ENCODE measurements at places on chromosomes 4 and X. TPM values are rescaled to one million over a fixed set of nuclear protein-coding genes. Genes with fewer than 3 reads are reported as not detected.

DNA sequence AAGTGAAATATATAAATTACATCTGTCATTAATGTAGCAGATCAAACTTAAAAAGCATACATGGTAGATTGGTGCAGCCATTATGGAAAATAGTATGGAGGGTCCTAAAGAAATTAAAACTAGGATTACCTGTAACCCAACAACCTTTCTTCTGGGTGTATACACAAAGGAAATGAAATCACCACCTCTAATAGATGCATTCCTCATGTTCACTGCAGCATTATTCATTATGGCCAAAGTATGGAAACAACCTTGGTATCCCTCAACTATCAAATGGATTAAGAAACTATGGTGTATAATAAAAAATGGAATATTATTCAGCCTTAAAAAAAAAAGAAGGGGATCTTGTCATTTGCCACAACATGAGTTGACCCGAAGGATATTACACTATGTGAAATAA is 13.7 kb downstream of the WDFY3 start:
- DNase-seq, result no peak

- no peak for DNase-seq
These were observed 1.6 kb downstream of the LRBA start for GRCh38 chr4:151013491-151013890.

The PARM1 gene
- 1.3 TPM for polyA plus RNA-seq

- DNase-seq, result peak; percentile 76
These were observed 82.9 kb downstream of the CLCN4 start for GRCh38 chrX:10239611-10240064.

- no peak for DNase-seq
These were observed 728.7 kb upstream of the SLIT2 start for GRCh38 chr4:19522966-19523365.

The LRCH2 gene
- 0.35 TPM for polyA plus RNA-seq

DNA sequence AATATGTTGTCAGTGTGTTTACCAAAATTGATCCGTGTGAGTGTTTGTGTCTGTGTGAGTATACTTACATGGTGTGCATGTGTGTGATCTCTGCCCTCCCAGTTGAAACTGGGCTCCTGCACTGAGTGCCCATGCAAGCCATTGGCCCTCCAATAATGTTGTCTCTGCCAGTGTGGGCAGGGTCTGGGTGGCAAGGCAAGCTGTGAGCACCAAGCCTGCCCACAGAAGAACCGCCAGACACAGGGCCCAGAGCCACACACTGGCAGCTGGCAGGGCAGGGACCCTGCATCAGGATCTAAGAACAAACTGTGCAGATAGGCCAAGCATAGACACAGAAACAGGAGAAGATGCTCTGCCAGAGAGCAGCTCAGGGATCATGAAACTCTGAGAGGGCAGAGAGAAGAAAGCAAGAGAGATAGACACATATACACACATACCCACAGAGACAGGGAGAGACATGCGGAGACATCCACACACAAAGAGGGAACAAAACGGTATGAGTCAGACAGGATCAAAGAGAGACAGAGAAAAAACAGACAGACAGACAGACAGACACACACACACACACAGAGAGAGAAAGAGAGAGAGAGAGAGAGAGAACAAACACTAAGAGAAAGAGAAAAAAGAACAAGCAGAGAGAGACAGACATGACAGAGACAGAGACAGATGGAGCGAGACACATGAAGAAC is 555.0 kb downstream of the MID1IP1 start:
- DNase-seq, result no peak

The POF1B gene
- polyA plus RNA-seq, result 0.04 TPM

The SHROOM2 gene
- polyA plus RNA-seq, result 0.05 TPM

DNA sequence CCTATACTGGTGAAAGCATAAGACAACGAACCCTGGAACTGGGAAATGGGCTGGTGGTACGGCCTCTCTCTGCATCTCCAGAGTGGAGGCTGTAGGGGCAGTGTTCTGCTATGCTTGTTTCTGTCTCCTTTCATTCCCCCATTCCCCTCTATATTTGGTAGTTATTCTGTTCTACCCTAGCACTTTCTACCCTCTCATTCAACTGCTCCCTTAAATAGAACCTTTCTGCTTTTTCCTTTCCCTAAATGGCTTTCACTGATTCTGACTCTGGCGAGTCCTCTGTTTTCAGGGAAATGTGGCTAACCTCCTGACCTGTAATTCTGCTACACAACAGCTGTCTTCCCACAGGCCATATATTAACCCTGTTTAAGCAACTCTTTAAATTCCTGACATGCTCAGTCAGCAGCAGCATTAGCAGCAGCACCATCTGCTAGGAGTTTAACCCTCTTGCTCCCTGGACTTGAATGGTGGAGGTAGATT is 94.2 kb downstream of the CXCL13 start:
- DNase-seq, result no peak

The CXCL11 gene
- 0.15 TPM for polyA plus RNA-seq

The CWH43 gene
- not detected for polyA plus RNA-seq

DNA sequence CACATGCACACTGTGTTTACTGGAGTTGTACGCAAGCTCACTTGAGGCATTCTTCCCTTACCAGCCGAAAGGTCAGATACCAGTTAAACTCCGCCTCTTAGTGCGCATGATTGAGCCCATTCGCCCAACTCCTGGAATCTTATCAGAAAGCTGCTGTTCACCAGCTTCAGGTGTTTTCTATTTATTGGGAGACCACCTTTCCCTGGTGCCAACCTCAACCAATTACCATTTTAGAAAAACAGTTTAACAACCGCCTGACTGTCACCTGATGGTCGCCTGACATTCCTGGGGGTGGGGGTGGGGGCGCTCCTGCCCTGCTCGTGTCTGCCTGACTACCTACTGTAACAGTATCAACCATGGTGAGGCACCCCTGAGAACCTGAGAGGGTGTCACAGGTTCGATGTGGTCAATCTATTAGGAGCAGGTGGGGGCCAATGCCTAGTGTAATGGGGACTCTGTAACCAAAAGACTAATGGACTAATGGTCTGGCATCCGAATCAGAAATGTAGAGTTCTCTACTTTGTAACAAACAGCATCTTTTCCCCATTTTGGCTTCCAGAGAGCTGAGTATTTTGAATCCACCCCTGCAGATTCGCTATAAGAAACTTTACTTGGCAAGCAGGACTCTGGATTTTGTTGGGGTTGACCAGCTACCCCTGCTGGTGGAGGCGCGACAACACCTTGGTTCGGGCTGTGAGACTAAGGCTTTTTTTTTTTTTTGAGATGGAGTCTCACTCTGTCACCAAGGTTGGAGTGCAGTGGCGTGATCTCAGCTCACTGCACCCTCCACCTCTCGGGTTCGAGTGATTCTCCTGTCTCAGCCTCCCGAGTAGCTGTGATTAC is 58.2 kb upstream of the ZNF157 start:
- DNase-seq, result no peak

- no peak for DNase-seq
These were observed 88.0 kb downstream of the FNIP2 start for GRCh38 chr4:158856852-158857251.

GRCh38 chrX:140765043-140765784 is 55.7 kb downstream of the LINC00632 start:
- no peak for DNase-seq

DNA sequence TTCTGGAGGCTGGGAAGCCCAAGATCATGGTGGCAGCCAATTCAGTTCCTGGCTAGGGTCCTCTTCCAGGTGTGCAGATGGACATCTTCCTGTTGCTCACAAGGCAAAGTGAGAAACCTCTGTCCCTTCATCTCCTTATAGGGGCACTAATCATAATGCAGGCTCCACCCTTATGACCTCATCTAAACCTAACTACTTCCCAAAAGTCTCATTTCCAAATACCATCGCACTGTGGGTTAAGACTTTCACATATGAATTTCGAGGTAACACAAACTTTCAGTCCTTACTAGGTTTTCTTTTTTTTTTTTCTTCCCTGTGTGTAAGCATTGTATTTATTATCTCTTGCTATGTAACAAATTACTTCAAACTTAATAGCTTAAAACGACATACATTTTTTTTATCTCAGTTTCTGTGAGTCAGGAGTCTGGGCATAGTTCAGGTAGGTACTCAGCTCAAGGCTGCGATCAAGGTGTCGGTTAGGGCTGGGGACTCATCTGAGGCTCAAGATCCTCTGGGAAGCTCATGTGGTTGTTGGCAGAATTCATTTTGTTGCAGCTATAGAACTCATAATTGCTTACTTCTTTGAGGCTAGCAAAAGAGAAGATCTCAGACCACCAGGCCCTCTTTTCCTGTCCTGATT is 204.7 kb upstream of the STK26 start:
- no peak for DNase-seq

GRCh38 chr4:70749313-70749712 is 27.5 kb downstream of the RUFY3 start:
- DNase-seq, result no peak

DNA sequence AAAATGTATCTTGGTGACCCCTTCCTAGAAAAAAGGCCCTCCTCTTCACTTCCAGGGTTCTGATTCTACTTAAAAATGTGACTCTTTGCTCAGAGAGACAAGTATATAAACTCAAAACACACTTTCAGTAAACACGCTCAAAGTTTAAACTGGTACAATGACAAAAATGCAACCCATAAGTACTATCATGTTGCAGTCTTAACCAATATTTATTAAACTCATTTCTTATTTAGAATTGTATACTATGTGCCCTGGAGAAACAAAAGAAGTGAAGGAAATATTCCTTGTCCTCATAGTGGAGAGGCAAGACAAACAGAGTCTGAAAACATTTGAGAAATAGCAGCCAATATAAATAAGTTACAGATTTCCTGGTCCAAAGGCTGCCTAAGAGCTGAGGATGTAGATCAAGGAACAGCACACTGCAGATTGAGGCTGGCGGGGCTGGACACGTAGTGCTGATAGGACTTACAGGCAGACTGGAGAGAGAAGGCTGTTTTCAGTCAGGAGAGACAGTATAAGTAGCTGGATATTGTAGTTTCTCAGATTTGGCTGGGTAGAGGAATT is 39.1 kb upstream of the ANXA3 start:
- no peak for DNase-seq

DNA sequence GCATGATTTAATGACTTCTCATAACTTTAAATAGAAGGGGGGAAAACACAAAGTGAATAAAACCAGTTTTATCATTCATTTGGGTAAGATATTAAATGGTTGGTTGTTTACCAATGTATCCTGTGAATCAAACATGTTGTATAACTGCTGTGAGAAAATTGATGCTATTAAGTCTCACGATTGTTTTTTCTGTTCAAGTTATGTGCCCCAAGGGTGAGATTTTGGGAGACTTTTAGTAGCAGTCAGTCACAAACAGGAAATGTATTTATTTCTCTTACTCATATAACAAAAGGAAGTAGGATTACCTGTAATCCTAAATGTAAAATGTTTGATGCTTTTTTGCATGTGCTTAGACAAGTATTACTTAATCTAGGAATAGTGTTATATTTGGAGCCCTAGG is 39.2 kb downstream of the MTHFD2L start:
- no peak for DNase-seq

DNA sequence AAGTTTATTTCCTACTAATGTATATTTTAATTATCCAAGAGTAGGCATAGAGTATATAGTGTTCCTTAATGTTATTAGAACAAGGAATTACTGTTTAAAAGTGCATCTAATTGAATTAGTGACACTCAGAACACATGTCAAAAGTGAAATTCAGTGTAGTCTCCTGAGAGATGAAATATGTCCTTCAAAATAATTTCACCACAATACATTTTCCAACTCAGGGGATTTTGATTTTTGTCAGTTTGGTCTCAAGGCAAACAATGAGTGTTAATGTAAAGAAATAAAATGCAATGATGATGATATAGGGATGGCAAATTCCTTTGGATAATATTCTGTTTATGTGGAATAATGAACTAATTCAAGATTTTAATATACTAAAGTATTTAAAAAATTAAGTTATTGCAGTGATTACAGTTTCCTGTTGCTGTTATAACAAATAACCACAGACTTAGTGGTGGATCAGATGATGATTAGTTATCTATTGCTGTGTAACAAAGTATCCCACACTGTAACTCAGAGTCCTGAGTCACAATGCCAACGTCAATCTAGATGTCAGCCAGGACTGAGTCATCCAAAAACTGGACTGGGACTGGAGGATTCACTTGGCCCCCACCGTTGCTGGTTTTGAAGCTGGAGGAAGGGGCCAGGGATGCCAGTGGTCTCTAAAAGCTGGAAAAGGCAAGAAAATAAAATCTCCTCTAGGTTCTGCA is 148.0 kb upstream of the SLC7A11 start:
- no peak for DNase-seq

GRCh38 chrX:121259170-121259569 is 211.8 kb downstream of the GLUD2 start:
- no peak for DNase-seq

DNA sequence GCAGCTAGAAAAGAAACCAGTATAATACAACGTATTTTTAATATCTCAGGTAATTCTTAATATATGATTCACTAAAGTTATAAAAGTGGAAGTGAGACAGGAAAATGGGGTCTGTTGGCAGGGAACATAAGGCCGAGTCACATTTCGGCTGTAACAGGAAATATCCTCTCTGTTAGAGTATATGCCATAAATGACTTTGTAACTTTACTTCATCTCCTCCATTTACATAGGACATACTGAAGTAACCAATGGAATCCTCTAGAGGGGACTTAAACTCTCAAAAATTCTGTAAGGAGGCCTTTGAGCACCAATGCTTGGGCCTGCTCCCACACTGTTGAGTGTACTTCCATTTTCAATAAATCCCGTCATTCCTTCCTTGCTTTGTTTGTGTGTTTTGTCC is 71.3 kb downstream of the ANKRD17 start:
- no peak for DNase-seq

The TBC1D25 gene
- polyA plus RNA-seq, result 9.3 TPM

The NMU gene
- polyA plus RNA-seq, result not detected

The SLC25A14 gene
- polyA plus RNA-seq, result 7.5 TPM

The SOD3 gene
- 1.5 TPM for polyA plus RNA-seq

GRCh38 chr4:184756399-184756798 is 22.5 kb upstream of the CENPU start:
- DNase-seq, result no peak

DNA sequence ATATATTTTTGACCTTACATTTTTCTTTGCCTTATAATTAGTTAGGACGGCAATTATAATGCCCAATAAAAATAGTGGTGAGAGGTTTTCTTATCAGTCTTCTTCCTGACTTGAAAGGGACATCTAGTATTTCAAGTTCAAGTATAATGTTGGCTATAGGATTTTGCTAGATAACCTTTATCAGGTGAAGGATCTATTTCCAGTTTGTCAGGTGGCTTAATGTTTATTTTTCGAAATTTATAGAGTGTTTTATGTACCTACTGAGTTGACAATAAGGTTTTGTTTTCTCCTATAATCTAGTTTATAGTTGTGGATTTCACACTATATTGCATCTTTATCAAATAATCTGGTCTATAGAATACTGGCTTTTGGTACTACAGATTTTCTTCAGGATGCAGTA is 351.8 kb upstream of the FGF13 start:
- no peak for DNase-seq

GRCh38 chrX:137058339-137059127 is 24.7 kb upstream of the GPR101 start:
- no peak for DNase-seq

DNA sequence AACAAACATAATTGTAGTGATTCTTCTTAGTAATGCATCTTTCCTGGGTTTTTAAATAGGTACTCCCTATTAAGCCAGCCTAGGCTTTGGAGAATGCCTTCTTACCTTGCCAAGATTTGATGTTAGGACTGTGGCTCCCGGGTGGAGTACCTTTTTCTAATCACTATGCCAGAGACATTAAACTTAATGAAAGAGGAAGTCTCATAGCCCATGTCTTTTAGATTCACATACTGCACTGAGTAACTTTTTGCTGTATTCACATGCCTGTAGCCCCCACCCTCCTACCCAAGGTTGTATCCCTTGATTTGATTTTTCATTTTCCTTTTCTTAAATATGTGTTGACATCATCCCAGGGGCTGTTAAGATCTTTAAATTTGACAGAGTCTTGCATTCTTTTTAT is 104.2 kb upstream of the TLR2 start:
- no peak for DNase-seq

All from psoas muscle (tissue), 8 donors.